ENCODE measurements at places on chromosomes 13 and 19.

DNA sequence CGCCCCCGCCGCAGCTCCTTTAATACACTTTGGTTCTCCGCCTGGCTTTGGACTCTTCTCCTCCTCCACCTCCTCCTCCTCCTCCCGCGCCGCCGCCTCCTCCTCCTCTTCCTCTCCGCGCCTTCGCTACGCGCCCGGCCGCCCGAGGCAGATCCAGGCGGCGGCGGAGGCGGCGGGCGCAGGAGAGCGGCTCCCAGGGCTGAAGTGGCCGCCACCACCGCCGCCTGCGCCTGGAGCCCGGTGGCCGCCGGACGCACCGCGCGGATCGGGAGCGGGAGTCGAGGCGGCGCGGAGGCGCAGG is at the start of gene ZIC2:
Gene ZIC2 (plus strand): TSS at position 50 of the 301 bp plus-strand sequence. CDS start 281 bp downstream, outside the sequence.
- DNase-seq, result no peak

GRCh38 chr19:17543986-17544385 is 11.5 kb upstream of the COLGALT1 start:
- DNase-seq, result no peak

GRCh38 chr13:75685239-75685697 is 49.1 kb downstream of the LMO7 start:
- DNase-seq, result peak; percentile 36

DNA sequence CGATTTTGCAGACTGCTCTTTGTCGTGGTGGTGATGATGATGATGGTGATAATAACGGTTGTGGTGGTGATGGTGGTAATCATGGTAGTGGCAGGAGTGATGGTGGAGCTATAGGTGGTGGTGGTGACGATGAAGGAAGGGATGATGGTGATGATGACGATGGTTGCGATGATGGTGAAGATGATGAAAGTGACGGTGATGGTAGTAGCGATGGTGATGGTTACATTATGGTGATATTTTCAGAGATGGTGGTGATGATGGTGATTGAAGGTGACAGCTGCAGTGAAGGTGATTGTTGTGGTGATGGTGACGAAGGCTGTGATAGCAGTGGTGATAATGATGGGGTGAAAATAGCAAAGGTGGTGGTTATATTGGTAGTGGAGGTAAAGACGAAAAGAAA is 2.1 kb upstream of the ADGRE3 start:
- DNase-seq, result no peak

DNA sequence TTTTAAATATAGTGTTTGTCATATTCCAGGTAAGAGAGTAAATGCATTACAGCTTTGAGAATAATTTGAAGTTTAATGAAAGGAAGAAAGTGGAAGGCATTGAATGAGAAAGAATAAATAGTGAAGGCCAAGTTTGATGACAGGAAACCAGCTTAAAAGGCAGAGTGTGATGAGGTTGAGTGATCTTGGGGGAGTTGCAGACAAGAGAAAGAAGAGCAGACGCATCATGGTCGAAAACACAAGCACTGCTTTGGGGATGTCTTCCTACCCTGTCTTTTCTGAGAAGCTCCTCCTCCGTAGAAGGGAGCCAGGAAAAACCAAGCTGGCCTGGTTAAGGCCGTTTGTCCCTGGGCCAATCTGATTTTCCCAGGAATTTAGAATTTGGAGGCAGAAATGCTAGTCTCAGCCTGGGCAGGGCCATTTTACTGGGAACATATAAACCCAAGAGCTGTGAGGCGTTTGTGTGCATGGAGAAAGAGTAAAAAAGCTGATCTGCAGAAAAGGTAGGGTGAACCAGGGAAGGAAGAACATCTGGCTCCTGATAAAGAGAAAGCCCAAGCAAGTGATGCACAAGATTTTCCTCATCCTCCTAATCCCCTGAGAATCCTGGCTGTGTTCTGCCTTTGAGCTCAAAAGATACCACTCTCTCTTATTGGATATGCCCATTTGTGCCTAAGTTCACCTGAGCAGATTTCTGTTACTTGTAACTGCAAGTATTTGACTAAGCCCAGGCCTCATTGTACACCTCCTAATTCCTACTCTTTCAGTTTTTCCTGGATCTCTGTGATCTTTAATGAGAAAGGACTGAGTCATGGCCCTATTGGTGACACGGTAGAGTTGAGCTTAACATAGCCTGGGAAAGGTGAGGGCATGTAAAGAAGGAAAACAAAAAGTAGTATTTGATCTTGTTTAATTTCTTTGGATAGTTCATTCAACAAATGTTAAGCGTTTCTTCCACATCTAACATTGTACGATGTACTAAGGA is 80.0 kb downstream of the WDFY2 start:
- no peak for DNase-seq

GRCh38 chr13:21235174-21235573 is 58.7 kb downstream of the MRPL57 start:
- DNase-seq, result no peak

DNA sequence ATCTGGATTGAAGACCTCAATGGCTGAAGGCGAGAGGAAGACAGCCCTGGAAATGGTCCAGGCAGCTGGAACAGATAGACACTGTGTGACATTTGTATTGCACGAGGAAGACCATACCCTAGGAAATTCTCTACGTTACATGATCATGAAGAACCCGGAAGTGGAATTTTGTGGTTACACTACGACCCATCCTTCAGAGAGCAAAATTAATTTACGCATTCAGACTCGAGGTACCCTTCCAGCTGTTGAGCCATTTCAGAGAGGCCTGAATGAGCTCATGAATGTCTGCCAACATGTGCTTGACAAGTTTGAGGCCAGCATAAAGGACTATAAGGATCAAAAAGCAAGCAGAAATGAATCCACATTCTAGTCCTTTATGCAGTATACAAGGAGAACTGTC is 1.2 kb downstream of the POLR1D start:
- DNase-seq, result no peak

DNA sequence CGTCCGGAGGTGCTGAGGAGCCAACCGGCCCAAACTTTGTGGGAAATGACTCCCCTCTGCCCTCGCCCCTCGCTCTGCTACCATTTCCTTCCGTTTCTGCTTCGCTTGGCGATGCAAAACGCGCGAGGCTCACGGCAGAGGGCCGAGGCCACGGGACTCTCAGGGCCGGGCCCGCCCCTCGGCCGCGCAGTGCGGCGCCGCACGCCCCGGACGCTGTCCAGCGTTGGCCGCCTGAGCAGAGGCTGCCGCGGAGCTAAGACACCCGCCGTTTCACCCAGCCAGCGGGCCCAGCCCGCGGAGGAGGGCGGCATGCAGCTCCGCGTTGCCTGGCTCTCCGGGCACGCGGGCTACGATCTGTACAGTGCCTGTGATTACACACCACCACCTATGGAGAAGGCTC is 2.1 kb upstream of the ZNF578 start:
- no peak for DNase-seq

DNA sequence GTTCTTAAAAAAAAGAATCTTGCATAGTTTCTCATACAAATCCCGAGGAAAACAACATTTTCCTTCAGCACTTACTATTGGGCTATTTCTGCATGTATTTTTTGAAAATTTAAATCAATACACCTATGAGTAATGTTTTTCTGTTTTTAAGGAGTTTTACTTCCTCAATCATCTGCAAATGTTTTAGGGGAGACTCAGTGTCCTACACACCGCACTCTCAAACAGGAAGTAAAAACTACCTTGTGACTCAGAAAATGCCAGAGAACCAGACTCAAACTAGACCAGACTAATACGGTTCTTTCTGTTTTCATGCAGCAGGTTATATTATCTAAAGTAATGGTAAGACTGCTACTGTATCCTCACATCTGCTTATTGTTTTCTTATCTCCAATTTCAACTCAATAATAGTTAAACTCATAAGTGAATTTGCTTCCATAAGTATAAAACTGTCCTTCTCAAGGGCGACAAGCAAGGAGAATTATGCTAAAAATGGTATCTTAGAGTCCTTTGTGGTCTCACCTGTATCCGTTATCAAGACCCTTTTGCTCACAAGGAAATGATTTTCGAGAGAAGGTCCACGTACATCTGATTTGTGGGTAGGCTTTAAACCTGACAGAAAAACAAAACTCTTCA is 52.5 kb downstream of the FLT3 start:
- no peak for DNase-seq

GRCh38 chr13:102028868-102029267 is 373.0 kb downstream of the FGF14 start:
- no peak for DNase-seq

- no peak for DNase-seq
Measured at GRCh38 chr19:15790096-15790495, 2.6 kb downstream of the OR10H5 start.

DNA sequence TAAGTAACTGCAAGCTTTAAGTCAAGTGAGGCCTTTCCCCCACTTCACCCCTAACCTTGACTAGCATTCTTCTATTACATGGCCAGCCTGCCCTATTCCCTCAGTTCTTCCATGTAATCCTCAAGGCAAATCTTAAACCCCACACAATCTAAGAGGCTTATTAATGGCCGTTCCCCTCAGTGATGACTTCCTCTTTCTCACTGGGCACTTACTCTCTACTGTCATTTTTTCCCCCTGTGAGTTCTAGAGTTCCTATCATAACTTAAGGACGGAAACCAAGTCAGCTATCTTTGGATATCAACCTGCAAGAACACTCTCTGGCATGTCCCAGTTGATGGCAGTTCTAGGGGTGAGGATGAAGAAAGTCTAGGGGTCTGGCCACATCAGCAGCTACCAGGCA is 131.2 kb downstream of the DCLK1 start:
- DNase-seq, result no peak

DNA sequence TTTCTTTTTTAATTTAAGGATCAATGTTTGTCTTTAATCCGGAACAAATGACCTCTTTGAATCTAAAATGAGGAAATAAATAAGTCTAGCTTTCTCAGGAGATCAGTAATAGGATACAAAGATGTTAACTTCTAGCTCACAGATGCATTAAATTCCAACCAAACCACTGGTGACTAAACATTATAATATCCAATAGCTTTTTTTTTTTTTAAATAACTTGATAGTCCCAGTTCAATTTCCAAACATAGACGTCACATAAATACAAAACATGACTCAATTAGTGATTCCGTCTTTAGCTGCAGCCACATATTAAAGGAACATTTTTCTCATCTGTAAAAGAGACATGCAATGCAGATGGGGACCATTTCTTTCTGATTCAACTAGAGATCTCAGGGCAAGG is 390.5 kb upstream of the PCDH9 start:
- peak; percentile 52 for DNase-seq

- DNase-seq, result no peak
Measured at GRCh38 chr13:32298695-32299094, 16.5 kb downstream of the ZAR1L start.

GRCh38 chr19:49064768-49065611 is at the start of gene NTF4:
TSS of gene NTF4 (minus strand) at chr19:49064818. CDS start at chr19:49061997, 2,821 bp downstream.
- DNase-seq, result no peak

GRCh38 chr19:17095141-17095919 is 19.8 kb downstream of the MYO9B start:
- no peak for DNase-seq

DNA sequence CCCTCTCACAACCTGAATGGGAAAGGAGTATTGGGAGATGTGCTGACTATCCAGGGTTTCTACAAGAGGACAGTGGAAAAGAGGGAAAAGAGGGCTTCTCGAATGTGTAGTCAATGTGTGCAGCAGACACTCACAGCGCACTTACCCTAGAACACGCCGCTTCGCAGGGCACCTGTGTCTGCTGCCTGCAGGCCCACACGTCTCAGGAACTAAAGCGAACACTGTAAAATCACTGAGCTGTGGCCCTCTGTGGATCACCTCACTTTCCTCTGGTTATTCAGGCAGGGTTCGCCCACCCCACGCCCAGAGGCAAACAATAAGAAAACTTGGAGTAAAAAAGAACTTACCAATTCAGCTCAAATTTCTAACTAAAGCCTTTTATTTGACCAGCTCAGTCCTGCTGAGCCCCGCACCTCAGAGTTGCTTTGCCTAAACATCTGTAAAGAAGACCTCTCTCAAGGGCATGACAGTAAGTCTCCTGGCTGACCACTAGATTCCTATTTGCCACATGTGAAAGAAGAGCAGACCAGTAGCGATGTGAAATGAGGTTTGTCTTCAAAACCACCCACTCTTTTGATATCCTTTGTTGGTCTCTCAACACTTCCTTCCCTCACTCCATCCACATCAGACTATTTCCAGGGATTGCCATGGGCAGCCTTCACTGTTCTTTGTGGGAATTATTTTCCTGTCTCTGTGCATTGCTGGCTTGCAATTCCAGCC is 19.3 kb upstream of the DOCK9 start:
- DNase-seq, result no peak

Data from fibroblast of skin of left biceps (primary cell).